ENCODE measurements at places on chromosomes 7 and 10. TPM values are rescaled to one million over a fixed set of nuclear protein-coding genes. Genes with fewer than 3 reads are reported as not detected.

Gene AGBL3
- polyA plus RNA-seq, result 4.9 TPM

Gene VWA2
- polyA plus RNA-seq, result 0.48 TPM

Gene AQP1
- polyA plus RNA-seq, result 91.6 TPM

Gene SPDYE6
- 5.3 TPM for polyA plus RNA-seq

Gene CAMK2B
- 22.9 TPM for polyA plus RNA-seq

Gene RSPH10B2
- 0.78 TPM for polyA plus RNA-seq

Gene MEST
- polyA plus RNA-seq, result 810 TPM

Gene CAPZA2
- polyA plus RNA-seq, result 213 TPM

Gene SGPL1
- 26.7 TPM for polyA plus RNA-seq

Gene VPS37D
- 2.8 TPM for polyA plus RNA-seq

Gene RASSF4
- polyA plus RNA-seq, result 78.0 TPM

Gene TBC1D12
- 10.3 TPM for polyA plus RNA-seq

Gene SLF2
- polyA plus RNA-seq, result 87.6 TPM

Gene PYROXD2
- 13.7 TPM for polyA plus RNA-seq

Gene PBLD
- 8.6 TPM for polyA plus RNA-seq

Gene TCTN3
- 23.5 TPM for polyA plus RNA-seq

Gene CDCA7L
- 15.7 TPM for polyA plus RNA-seq

Gene SPDYE16
- polyA plus RNA-seq, result 2.7 TPM

Gene FBXL13
- polyA plus RNA-seq, result 0.78 TPM

Gene SLC29A4
- polyA plus RNA-seq, result 37.6 TPM

Gene PARP12
- 11.3 TPM for polyA plus RNA-seq

Gene FOXP2
- 10.3 TPM for polyA plus RNA-seq

Gene ZKSCAN5
- 9.4 TPM for polyA plus RNA-seq

Gene ZNF22
- polyA plus RNA-seq, result 42.4 TPM

Gene ZDHHC4
- polyA plus RNA-seq, result 45.1 TPM

Gene AKR1C8
- polyA plus RNA-seq, result not detected

Gene UTF1
- not detected for polyA plus RNA-seq

Gene TEX36
- not detected for polyA plus RNA-seq

Gene CALML5
- not detected for polyA plus RNA-seq

Gene SVOPL
- polyA plus RNA-seq, result not detected

Gene PAOX
- polyA plus RNA-seq, result 2.5 TPM

Gene HMX3
- not detected for polyA plus RNA-seq

Gene NRBF2
- polyA plus RNA-seq, result 14.5 TPM

Gene TRPV6
- polyA plus RNA-seq, result 0.09 TPM

Gene PPP1R3C
- 161 TPM for polyA plus RNA-seq

Gene WNT16
- polyA plus RNA-seq, result 0.22 TPM

Gene SLC18A3
- polyA plus RNA-seq, result not detected

Data from forelimb muscle (tissue), 1 donor.